NAMALWA (cell line): ENCODE measurements at places on chromosomes 13 and 19.

DNA sequence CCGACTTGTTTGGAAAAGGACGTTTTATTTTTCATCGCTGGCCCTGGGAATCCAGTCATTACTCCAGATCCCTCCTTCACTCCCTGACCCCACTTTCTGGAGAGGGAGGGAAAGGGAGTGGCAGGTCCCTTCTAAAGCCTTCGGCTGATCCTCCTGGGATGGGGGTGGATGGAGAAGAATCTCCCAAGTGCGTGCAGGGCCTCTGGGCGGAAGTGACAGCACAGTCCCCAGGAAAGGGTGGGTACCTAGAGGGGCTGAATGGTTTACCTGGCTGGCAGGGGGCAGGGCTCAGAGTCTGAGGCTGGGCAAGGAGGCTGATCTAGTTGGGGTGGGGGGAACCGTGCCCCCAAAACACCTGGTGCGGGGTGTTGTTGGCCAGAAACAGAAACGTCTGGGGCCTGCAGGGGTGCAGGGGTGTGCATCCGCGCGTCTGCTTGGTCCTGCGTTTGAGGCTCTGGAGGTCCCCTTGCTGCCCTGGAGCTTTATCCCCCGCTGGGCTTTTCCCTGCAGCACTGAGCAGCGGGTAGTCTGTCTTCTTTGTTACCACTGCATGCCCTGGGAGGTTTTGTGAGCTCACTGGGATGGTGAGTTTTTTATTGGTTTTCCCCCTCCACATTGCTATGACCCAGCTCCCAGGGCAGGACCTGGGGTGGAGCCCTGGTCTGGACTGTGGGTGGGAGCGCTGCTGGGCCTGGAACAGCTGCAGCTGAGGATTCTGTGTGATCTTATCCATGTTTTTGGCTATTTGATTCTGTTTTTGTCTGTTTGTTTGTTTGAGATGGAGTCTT, 3.0 kb upstream of the ZNF628 start:
- no peak for DNase-seq

DNA sequence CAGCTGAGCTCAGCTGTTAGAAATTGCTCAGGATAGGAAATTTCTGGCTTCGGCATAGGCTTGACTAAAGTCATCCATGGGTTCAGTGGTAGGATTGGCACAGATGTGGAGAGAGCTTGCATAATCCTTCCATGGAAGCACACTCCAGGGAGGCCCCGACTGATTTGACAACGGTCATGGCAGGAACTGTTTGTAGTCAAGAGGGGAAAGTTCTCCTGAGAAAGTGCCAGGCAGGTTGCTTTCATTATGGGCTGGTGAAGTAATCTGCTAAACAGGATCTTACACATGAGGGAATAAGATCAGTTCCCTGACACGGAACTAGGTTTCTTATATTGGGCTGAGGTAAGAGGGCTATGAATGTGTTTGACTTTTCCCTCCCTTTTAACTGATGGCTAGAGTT, 120.1 kb downstream of the RGCC start:
- no peak for DNase-seq

GRCh38 chr13:66341635-66342377, 888.3 kb downstream of the PCDH9 start:
- DNase-seq: no peak

DNA sequence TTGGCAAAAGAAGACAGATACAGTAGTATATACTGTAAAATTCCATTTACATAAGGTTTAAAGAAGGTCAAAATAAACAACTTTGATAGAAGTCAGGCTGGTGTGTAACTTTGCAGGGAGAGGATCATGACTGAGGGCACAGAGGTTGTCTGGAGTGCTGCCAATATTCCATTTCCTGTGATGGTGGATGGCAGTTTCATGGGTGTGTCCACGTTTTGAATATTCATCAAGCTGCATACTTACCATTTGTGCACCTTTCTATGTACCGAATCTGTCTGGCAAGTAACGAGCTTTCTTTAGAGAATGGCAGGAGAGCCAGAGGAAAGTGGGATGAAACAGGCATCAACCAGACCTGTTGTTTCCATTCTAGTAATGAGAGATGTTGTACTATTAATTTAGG, 420.5 kb upstream of the HTR2A start:
- no peak for DNase-seq

GRCh38 chr19:3985643-3986259, 488 bp upstream of the EEF2 start:
- no peak for DNase-seq
